Hindlimb muscle (tissue), 1 donor: ENCODE measurements at places on chromosomes 6 and 20.
A peak's percentile ranks its signal among the peaks of the same experiment; 100 is the strongest.

DNA sequence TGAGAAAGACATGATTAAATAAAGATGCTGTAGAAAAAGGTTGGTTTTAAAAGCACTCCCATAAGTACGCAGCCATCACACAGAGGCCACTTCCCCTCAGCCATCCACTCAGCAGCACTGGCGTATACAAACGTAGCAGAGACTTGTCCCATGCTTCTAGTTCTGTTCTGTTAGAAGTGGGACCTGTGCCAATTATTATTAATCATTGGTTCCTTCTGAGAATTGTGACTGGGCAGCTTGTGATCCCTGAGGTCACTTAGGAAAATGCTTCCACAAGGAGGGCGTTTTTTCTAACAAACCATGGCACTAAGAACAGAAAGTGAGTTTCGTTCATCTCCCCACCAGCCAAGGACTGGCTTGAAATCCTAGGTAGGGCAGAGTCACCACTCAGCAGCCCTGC lies 53.9 kb downstream of the FAM120B start:
- DNase-seq = no peak

- no peak for DNase-seq
These were observed 86.2 kb downstream of the VEGFA start for GRCh38 chr6:43856005-43856765.

DNA sequence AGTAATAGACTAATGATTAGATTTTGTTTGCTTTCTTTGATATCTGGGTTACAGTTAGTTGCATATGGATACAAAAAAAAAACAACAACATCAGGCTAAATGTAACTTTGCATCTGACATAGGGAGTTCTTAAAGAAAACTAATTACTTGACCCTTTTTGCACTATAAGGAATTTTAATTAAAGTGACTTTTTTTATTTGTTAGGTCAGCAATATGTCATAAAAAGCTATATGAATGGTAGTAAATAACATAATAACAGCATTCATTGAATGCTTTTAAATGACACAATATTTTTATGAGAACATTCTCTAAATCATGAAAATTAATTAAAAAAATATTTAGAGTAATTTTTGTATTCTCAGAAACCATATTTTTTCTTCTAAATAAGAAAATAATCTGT lies 183.6 kb downstream of the GRIK2 start:
- DNase-seq = no peak

GRCh38 chr6:55668591-55668990 lies 89.6 kb upstream of the HMGCLL1 start:
- DNase-seq = peak; percentile 29

DNA sequence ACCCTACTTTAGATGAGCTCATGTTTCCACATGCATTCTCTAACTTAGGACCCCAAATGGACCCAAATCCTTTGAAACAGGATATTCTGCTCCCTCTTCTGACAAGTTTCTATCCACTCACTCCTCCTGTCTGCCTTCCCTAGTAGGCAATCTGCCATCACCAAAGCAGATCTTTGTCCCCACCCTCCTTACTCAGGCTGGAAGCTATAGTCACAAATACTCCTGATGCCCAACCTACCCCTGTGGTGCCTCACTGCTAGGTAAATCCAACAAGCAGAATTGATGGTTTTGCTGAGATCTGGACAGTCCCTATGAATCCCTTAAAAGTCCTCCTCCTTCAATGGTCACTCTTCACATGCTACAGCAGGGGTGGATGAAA lies 21.7 kb downstream of the ELOVL5 start:
- no peak for DNase-seq

DNA sequence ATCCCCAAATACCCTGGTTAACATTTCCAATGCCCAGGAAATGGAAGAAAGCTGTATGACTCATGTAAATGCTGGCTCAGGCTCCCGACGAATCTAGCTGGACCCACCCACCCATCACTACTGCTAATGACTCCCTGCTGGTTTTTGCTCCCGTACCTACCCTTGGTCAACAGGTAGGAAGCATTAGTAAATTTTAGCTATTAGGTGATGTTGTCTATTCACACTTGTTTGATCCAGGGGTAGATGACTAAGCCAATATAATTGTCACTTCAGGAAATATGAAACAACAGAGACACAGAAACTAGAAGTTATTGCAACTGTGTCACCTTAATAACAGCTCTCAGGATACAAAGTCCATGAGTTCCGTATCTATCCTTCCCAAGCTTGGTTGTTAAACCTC lies 94.4 kb upstream of the BEND6 start:
- no peak for DNase-seq

DNA sequence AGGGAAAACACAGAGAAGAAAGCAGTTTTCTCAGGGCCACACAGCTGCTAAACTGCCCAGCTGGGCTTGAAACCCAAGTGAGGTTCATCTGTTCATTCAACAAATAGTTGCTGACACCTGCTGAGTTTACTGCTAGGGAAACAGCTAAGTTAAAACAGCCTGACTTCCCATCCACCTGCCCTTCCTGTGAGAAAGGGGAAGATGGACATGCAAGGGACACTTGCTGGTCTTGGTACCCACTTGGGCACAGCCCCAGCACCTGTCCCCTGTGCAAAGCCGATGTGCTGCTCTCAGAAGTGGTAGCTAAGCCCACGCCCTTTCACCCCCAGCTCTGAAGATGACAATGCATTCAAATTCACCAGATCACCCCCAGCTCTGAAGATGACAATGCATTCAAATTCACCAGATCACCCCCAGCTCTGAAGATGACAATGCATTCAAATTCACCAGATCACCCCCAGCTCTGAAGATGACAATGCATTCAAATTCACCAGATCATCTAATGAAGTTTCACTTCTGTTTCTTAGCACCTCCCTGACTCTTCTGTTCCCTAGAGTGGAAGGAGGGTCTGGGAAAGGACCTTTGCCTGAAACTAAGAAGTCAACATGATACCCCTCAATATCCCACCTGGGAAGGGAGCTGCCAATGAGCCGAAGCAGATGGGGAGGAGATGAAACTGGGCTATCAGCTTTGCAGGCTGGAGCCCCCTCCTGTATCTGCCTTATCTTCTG lies 46.0 kb upstream of the TOP1 start:
- DNase-seq = no peak

- no peak for DNase-seq
These were observed 33.3 kb upstream of the TXLNB start for GRCh38 chr6:139325125-139325524.

DNA sequence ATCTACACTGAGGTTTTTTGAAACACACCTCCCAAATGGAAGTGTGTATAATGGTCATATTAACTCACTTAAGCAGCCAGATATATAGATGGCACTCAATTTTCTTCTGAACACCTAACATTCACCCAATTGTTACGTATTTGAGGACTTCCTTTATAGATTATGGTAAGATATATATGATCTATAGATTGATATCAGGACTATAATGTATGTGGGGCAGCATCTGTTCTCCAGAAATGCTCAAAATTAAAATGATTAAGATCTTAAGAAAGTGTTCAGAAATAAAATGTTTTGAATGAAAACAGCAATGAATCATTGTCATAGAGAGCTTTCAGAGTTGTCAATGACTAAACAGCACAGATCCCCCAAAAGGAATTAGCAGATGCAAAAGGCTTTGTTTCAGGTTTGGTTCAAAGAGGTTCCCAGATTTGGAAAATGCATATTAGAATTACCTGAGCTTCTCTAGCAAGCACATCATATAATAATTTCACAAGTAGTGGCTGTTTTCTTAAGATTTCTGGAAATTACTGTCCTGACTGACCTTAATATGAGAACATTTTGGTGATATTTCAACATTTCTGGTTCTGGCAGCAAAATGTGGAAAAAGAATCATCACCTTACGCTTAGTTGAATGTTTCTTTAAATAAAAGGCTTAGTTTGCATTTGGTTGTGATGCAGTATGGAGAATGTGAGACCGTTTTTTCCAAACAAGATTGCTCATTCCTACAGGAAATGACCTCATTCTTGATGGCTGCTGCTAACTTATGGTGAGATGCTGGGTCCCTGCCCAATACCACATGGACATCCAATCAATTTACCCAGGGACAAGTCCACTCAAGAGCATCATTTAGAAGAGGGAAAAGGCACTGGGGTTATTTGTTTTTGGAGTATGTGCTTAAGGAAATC lies 31.5 kb downstream of the TRAF3IP2 start:
- DNase-seq = peak; percentile 83

GRCh38 chr6:107218142-107218541 lies 102.8 kb upstream of the BEND3 start:
- no peak for DNase-seq

- DNase-seq = no peak
These were observed 42.2 kb downstream of the PRND start for GRCh38 chr20:4763723-4764510.

GRCh38 chr20:51512645-51513044 lies 29.9 kb downstream of the NFATC2 start:
- DNase-seq = no peak

DNA sequence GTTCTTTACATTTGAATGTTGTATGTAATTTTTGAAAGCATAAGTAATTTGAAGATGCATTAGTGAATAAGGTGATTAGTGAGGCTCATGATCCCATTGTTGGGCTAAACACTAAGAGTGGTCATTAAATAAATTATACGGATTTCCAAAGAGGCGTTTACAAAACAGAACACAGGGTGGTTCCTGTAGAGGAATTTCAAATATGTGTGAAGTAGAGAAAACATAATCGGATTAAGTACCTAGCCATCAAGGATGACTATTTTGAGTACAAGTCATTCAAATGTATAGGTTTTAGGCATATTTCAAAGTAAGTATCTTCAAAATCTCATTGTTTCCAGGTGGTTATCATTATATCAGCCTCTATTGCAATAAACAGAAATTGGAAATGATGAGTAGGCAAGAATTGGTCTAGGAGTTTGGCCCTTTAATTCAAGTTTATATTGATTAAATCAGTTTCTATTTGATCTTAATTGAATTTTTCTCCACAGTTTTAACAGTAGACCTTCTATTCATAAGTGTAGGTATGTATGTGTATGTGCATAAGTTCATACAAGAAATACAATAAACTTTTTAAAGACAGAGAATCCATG lies 94.8 kb downstream of the MYLK4 start:
- DNase-seq = no peak

DNA sequence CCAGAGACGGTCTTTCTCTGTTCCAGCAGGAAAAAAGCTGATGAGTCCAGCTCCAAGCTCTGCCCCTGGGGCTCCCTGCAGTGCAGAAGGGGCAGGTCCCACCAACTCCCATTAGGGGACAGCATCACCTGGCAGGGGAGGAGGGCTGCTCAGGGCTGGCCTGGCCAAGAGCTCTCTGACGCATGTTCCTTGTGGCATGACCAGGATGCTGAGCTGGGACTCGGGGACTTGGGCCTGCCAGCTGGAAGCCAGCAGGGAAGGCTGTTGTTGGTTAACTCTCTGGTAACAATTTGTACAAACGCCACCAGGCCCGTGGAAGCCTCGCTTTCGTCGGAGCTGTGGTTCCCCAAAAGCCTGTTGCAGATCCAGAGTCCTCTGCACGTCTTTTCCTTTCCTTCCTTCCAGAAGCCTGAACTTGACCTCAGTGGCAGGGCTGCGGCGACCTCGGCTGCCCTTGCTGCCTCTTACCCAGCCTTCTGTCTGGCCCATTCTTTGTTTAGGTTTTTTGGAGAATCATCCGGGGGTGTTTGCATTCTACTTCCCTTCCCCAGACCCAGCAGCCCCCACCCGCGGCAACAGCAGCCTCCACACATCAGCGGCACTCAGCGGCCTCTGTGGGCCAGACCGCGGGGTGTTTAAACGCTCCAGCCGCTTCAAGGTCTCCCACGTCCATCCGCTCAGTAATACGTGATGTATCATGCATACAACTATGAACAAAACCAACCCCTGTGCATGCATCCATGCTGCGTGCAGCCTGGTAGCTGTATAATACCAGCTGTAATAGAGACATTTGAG lies 63.3 kb downstream of the GNAS-AS1 start:
- no peak for DNase-seq

DNA sequence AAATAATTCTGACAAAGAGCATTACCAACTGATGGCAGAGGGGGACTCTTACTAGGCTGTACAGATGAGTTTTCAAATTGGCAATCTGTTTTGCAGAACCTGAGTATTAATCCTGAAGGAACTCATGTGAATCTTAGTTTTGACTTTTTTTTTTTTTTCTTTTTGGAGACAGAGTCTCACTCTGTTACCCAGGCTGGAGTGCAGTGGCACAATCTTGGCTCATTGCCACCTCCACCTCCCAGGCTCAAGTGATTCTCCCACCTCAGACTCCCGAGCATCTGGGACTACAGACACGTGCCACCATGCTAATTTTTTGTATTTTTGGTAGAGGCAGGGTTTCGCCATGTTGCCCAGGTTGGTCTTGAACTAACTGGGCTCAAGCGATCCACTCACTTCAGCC lies 49.3 kb downstream of the KCTD20 start:
- no peak for DNase-seq

- no peak for DNase-seq
These were observed 13.4 kb upstream of the COL12A1 start for GRCh38 chr6:75219263-75219662.

- no peak for DNase-seq
These were observed 576.7 kb upstream of the AGPAT4 start for GRCh38 chr6:161850562-161850961.

DNA sequence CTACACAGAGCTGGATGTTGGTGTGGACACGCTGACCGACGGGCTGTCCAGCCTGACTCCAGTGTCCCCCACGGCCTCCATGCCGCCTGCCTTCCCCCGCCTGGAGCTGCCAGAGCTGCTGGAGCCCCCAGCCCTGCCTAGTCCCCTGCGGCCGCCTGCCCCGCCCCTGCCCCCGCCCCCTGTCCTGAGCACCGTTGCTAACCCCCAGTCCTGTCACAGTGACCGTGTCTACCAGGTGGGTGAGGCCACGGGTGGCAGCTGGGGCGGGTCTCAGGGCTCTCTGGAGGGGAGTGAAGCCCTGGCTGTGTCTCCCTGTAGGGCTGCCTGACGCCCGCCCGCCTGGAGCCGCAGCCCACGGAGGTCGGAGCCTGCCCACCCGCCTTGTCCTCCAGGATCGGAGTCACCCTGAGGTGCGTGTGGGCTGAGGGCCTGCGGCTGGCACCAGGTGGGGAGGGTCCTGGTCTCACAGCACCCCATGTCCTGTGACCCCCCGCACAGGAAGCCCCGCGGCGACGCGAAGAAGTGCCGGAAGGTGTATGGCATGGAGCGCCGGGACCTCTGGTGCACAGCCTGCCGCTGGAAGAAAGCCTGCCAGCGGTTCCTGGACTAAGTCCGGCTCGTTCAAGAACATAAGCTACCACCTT lies 2.9 kb downstream of the SLC2A4RG start:
- no peak for DNase-seq

- no peak for DNase-seq
These were observed 108.4 kb upstream of the TNFAIP3 start for GRCh38 chr6:137758661-137759060.

DNA sequence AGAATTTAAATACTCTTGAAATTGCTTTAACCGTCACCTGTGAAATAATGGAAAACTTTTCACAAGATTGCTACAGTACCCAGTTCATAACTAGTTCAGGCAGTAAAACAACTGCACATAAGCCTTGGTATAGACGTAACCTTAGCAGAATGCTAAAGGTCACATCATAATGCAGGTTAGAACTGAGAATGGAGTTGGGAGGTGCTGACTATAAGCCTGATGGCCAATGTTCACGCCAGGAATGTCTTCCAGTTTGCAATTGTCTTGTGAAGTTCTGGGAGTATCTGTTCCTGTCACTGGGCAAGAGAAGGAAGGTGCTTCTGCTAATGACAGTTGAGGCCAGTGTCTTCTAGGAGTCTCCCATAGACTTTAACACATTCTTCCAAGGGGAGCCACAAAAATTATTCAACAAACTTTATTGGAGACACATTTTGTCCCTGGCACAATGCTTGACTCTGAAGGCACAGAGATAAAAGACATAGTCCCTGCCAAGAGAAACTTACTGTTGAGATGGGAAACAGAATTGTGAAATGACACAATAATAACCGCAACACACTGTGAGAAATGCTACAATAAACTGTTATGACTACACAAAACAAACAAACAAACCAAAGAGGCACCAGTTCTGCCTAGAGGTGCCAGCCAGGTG lies 24.6 kb upstream of the CEP162 start:
- no peak for DNase-seq
